ENCODE measurements at places on chromosomes 12 and 14.
A peak's percentile ranks its signal among the peaks of the same experiment; 100 is the strongest.

- DNase-seq, result no peak
These were observed 295.7 kb upstream of the FKBP4 start for GRCh38 chr12:2498964-2499500.

- no peak for DNase-seq
These were observed 3.0 kb downstream of the KRT5 start for GRCh38 chr12:52517005-52517835.

DNA sequence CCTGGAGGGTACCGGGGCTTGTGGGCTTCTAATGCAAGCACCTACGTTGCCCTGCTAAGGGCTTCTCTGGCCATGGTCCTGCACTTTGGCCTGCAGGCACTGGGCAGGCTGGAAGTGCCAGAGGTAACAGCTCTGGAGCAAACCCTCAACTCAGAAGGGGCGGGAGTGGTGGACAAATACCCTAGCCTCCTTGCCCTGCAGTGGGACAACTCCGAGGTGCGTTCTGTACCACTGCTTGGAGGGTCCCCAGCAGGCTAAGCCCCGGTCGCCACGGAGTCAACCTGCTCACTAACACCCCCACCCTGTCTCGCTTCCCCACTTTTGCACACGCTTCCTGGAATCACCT lies 20.4 kb upstream of the BEGAIN start:
- DNase-seq, result no peak

GRCh38 chr14:56099081-56099797 lies 19.0 kb upstream of the PELI2 start:
- DNase-seq, result no peak

GRCh38 chr14:74528886-74529285 lies 35.3 kb downstream of the ISCA2 start:
- DNase-seq, result no peak

GRCh38 chr12:39816671-39817185 lies 197.1 kb upstream of the ABCD2 start:
- no peak for DNase-seq

DNA sequence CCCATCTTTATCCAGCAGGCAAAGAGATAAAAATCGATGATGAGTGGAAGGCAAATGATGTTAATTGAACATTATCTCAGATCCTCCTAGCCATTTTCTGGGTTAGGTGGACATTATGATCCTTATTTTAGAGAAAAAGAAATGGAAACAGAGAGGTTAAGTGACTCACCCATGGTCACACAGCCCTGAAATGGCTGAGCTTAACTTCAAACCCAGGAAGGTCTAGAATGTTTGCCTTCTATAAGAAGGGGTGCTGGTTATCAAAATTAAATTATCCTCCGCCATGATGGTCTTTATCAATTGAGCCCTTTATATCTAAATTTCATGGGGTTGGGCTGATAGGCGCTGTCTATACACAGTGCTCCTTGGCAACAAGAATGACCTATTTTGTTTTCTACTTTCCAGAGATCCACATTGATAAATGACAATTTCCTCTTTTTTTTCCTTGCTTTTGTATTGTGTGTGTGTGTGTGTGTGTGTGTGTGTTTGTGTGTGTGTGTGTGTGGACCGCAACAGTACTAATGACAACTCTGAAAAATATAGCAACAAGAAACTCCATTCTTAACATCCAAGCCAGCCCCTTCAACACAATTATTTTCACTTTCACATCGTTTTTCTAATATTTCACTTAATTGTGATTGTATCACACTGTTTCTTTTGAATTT lies 571.9 kb downstream of the VRK1 start:
- no peak for DNase-seq

GRCh38 chr12:84874825-84875139 lies 37.8 kb downstream of the SLC6A15 start:
- no peak for DNase-seq

DNA sequence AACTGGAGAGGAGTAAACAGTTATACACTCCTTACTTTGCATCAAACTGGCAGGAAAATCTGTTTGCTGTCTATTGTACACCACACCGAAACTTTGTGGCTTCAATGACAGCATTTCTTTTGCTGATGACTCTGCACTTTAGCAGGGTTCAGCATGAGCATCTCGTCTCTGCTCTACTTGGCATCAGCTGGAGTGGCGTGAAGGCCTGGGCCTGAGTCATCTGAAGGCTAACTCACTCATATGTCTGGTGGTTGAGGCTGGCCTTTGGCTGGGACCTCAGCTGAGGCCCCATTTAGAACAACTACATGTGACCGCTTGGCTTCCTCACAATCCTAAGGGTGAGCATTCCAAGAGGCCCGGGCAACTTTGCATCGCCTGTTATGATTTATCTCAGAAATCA lies 28.7 kb upstream of the REP15 start:
- no peak for DNase-seq

GRCh38 chr12:113201187-113202177 lies 16.0 kb downstream of the RITA1 start:
- no peak for DNase-seq

DNA sequence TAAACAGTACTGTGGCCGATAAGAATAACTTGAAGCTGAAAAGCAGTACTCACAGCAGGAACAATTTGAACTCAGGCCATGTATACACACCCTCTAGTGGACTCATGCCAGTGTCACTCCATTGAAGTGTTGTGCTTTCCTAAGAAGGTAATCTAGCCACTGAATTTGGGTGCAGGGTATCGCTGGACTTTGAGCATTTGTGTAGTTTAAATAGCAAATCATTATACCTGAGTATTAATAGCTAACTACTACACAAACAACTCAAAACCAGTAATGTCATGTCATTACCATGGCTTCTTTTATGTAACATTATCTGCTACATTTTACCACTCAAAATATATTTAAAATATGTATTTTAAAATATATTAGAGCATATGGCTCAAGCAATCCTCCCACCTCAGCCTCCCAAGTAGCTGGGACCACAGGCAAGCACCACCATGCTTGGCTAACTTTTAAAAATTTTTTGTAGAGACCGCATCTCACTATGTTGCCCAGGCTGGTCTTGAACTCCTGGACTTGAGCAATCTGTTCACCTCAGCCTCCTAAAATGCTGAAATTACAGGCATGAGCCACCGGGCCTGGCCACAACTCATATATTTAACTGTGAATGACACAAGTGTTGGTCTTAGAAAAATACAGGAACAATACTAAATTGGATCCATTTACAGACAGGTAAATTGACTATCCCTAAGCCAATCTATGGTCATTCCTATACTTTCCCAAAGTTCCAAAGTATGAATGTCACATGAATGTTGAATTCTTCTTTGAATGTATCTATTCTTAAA lies 25.6 kb upstream of the ARID4A start:
- DNase-seq, result no peak

DNA sequence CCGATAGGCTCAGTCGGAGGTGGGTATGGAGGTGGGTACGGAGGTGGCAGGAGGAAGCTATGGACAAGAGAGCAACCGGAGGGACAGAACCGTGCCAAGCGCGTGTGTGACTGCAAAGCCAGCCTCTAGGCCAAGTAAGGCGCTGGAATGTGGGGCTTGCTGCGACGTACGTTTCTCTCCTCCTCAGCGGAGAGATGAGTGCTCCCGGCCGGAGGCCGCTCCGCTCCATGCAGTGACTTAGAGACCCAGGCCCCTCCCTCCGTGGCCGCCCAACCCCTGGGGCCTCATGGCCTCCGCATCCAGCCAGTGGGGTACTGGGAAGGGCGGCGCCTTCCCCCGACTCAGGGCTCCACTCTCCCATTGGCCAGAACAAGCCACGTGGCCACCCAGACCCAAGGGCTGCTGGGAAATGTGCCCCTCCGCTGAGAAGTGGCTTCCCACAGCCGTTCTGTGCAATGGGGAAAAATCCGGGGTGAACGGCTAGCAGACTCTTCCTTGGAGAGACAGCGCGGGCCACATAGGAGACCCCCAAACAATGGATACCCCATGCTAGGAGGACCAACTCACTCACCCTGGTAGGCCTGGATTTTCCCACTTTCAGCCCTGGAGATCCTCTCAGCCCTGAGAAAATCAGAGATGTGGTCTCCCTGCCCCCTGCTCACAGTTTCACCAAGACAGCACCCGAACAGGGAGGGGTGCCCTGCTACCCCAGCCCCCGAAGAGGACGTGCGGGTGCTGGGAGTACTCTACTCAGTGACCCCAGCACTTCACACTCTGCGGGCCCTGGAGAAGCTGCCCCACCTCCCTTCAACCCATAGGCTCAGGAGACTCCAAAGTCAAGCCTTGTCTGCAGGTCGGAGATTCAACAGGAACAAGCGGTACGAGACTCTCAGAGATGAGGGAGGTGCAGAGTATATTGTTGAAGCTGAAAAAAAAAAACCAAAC lies 66.7 kb downstream of the RIMBP2 start:
- DNase-seq, result no peak

DNA sequence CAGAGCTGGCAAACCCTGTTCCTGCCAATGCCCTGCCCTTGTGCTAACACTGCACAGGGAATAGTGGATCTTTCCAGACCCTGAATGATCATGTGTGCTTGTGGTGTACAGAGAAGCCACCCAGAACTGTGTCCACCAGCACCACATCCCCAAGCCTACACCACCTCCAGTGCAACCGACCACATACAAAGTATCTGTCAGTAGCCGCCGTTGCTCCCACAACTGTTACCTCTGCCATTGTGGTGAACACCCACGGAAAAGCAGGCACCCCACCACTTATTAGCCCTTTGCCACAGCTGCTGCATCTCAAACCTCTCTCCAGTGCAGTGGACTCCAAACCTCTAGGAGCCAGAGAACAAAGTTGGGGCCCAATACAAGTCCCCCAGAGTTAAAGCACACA lies 1049.6 kb downstream of the TRHDE start:
- no peak for DNase-seq

- DNase-seq, result no peak
These were observed 6.8 kb upstream of the TRAF3 start for GRCh38 chr14:102770147-102771123.

DNA sequence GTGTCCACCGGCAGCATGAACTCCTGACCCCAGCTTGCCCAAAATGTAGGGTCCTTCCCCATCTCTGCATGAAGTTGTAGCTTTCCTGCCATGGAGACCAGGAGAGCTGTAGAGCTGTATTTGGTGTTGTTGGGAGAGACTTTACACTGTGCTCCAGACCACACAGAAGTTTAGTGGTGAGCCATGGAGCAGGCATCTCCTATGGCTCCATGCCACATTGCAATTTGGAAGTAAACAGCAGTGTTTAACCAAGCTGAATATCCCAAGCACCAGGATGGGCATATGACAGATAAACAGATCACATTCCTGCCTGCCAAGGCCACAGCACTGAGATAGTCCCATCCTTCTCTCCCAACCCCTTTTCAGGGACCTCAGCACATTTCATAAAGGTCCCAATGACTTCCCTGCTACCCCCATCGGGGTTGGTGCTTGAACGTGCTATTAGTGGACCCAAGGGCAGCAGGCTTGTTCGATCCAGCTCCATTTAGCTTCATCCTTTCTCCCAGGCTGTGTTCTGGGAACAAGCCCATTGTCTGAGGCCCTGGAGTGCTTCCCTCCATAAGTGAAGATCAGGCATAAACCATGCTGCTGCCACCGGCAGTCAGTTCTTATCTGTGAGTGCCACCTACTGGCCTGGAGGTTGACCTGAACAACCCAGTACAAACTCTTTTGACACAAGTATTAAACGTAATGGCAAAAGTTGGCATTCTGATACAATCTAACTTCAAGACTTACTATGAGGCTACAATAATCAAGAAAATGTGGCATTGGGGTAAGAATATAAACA lies 172.3 kb upstream of the ATXN7L3B start:
- no peak for DNase-seq

GRCh38 chr12:2008677-2009076 lies 4.4 kb upstream of the DCP1B start:
- DNase-seq, result no peak

- DNase-seq, result no peak
These were observed 56.4 kb downstream of the IFT81 start for GRCh38 chr12:110180591-110181005.

DNA sequence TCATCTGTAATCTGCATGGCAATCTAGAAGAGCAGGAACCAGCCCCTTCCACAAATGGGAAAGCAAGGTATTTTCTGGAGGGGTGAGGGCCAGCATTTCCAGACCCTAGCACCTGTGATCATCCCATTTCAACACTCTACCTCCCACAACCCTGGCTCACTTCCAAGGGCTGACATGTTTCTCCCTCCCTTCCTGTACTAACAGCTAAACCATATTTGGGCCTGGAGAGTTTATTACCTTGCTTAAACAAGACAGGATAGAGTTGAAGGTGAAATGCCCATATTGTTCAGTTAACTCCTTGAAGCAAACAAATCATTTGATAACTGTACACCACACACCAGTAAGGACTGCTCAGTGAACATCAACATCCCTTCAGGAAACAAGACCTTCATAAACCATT lies 158.4 kb downstream of the PPM1H start:
- DNase-seq, result no peak

DNA sequence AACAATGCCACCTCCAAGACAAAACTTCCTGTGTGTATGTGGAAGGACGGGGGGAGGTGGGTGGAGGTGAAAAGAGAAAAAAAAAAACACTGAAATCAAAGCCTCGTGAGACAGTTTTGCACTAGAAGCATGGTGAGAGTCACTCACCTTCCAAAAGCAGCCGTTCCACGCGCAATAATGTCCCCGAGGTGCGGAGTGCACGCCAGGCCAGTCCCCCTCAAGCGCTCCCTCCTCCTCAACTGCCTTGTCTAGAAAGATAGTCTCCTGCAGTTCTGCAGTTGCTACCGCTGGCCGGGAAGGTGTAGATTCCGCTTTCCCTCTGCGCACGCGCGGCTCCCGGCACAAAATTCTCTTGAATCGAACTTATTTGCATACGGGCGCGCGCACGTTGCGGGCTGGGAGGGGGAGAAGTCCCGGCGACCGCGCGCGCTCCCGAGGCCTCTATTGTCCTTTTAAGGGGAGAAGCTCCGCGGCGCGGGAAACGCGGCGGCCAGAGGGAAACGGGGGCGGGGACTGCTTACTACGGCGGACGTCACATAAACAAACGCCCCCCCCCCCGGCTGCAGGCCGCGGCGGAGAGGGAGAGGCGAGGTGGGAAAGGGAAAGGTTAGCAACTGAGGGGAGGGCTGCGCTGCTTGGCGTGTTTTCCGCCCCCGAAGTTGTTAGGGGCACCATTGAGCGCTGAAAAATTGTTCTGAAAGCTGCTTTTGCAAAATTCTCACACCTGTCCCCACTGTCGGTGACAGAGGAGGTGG lies at the start of gene SINHCAF:
Gene SINHCAF (minus strand): TSS at position 274 of the 755 bp plus-strand sequence. CDS start 27,946 bp downstream, outside the sequence.
- peak; percentile 99 for DNase-seq

- DNase-seq, result no peak
These were observed 121.6 kb upstream of the FGD4 start for GRCh38 chr12:32277774-32278173.

GRCh38 chr12:2618291-2618995 lies 176.3 kb upstream of the FKBP4 start:
- DNase-seq, result no peak

DNA sequence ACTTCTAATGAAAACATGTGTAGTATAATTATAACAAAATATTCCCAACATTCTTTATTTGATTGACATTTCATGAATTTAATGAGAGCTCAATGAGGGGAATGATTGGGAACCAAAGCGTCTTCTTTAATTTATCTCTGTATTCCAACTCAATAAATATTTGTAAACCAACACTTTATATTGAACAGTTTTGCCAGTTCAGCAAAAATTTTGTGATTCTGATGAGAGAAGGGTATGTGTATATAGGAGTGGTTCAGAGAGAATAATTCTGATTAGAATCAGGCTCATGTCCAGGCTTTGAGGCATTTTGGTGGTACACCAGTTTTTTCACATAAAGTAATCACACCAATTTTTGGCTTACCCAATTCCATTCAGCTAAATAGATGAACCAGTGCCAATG lies 564.2 kb downstream of the TMTC2 start:
- no peak for DNase-seq

GRCh38 chr12:2119266-2119665 lies 66.5 kb downstream of the CACNA1C start:
- no peak for DNase-seq

- peak; percentile 22 for DNase-seq
These were observed 39.8 kb downstream of the IFNG start for GRCh38 chr12:68119724-68120211.
